ENCODE measurements at places on chromosomes 1 and 21. TPM values are rescaled to one million over a fixed set of nuclear protein-coding genes. Genes with fewer than 3 reads are reported as not detected.

LIN9 gene
- total RNA-seq: 6.8 TPM

MROH9 gene
- not detected for total RNA-seq

AADACL3 gene
- total RNA-seq: not detected

RIPK4 gene
- total RNA-seq: 12.1 TPM

HFM1 gene
- 0.33 TPM for total RNA-seq
